ENCODE measurements at places on chromosomes 11 and 22.
A peak's percentile ranks its signal among the peaks of the same experiment; 100 is the strongest.

- no peak for DNase-seq
Observed at GRCh38 chr11:16785520-16786128, 47.2 kb downstream of the C11orf58 start.

DNA sequence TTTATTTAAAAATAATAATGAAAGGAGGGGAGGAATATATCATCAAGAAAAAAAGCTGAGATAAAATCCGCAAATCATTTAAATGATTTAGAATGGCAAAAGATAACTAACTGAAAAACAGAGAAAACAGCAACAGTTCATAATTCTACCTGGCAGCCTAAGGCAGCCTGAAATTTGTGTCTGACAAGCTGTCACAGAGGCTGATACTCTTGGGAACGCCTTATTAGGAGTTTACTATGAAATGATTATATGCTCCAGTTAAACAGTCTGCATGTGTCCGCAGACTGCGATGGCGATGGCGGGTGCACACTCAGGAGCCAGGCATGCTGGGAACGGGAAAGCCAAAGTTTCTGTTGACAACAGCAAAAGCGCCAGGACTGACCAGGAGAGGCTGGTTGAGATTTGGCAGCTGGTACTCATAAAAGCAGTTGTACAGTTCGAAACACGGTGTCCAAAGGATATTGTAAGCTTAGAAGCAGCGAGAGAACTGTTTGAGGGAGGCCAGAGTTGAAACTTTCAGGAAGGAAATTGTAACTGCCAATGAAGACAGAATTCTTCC is 172.9 kb upstream of the MPPED2 start:
- no peak for DNase-seq

- DNase-seq = peak; percentile 35
Observed at GRCh38 chr11:12506404-12506921, 129.1 kb downstream of the PARVA start.

DNA sequence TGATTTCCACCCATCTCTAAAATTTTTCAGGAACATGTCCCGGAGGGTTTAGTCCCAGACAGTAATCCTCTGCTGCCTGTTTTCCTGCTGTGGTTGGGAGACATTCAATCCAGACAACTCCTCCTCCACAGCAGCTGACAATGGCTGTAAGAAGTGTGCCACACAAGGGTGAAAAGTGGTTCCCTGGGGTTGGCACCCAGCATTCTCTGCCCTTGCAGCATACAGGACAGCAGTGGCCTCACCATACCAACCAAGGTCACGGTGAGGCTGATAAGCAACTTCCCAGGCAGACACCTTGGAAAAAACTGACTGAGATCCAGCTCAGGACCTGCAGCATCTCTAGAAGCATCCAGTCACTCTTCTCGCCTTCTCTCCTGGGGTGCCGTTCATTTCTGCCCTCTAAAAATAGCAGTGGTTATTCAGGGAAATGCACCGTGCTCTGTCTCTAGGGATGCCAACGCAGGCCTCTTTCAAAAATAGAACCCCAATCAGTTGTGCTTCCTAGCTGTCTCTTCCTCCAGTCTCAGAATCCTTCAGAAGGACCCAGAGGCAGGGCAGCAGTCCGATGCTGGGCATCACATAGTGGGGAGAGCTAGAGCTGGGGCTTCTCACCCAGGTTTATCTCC is 241.0 kb downstream of the TENM4 start:
- DNase-seq = no peak

GRCh38 chr11:1139441-1140083 is 18.2 kb upstream of the MUC5AC start:
- DNase-seq = no peak

DNA sequence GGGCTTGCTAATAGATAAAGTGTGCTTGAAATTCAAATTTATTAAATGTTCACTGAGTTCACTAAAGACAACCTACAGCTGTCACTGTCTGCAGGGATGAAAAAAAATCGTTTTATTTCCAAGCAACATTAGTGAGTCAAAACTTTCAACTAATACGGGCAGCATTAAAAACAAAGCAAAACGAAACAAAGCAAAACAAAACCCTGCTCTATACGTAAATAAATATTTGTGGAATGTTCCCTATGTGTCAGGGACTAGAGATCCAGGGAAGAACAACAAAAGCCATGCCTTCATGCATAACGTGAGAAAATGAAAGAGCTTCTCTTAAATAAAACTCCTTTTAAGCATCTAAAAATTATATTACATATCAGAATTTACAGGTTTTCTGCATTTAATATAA is 553 bp downstream of the NAALAD2 start:
- DNase-seq = no peak

GRCh38 chr11:12789596-12790215 is 115.5 kb downstream of the TEAD1 start:
- no peak for DNase-seq

- no peak for DNase-seq
Observed at GRCh38 chr11:1074244-1075221, at the start of gene MUC2. Gene MUC2, plus strand, starts transcription at chr11:1074874.

DNA sequence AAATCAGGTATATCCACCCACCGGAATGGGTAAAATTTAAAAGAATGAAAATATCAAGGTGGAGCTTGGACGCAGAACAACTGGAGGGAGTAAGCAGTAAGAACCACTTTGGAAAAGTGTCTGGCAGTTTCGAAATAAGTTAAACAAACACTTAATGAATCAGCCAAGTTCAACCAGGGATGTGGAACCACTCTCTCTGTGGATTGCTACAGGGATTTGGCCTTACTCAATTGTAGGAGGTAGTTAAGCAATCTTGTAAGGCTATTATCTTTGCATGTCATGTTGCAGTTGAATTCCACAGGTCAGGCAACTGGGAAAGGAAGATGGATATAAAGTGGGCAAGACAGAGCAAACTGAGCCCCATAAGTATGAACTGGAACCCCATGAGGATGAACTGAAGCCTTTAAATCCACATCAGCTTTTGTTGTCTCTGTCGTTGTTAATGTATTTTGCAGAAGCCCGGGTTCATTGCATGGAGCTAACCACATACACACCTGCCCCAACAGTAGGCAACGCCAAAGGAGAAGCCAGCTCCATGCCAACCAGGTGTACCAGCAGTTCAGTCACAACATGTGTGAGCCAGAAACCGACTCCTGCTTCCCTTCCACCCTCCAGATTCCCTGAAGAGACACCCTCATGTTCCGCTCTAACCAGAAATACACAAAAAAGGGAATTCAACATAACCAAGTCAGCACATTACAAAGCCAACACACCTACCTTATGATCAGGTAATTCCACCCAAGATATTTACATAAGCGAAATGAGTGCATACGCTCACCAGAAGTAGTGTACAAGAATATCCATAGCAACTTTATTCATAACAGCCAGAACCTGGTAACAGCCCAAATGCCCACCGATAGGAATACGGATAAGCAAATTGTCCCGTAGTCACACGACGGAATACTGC is 8.0 kb upstream of the SLC43A3 start:
- DNase-seq = peak; percentile 82

DNA sequence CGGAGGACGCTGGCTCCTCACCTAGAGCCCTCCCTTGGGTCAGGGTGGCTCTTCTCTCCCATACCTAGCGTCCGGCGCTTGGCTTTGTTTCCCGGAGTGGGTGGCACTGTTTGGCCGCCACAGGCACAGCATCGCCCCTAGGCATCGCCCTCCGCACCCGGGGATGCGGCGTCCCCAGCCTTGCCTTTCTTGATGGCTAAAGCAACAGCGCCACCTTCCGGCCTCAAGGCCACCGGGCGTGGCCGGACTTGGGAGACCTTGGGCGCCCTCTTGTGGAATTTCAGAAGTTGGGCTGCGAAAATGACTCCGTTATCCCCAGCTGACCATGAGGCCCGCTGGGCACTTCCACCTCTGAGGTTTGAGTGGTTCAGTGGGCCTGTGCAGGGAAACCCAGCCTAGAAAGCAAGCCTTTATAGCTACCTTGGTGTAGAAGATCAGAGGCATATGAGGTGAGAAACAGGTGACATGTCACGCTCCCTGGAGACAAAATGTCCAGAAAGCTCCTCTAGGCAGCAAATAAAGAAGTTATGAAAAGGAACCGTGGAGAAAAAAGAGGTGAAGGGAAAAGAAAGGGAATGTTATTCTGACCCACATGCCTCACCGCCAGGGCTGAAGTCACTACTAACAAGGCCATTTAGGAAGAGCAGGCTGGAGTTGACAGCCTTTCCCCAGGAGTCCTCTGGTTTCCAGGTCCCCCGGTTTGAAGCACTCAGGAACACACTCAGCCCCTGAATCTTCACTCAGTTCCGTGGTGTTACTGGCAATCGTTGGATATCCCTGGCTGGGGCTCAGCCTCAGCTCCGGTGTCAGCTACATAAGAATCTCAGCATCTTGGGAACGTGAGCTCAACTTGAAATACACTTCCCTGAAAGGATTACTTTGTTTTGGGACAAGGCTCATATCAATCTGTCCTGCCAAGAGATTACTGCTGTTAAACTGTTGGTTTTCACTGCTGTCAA is 54.1 kb downstream of the SNX19 start:
- DNase-seq = peak; percentile 67

- no peak for DNase-seq
Observed at GRCh38 chr11:35717043-35717442, 54.5 kb downstream of the TRIM44 start.

DNA sequence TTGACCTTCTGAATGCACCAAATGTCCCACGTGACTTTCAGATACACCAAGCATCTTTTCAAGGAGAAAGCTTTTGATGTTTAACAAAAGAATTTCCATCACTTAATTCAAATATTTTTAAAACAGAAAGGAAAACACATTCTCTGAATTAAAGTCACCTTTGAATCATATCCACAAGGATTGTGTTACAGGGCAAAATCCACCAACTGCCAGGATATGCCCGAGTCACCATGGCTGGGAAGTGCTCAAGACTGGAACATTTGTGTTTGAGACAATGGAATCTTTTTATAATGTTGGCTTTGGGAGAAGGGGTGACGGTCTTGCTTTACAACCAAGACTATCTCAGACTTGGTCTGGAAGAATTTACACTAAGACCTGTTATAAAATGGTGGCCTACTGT is 40.8 kb downstream of the BID start:
- DNase-seq = no peak

- DNase-seq = no peak
Observed at GRCh38 chr22:33255791-33256190, 197.6 kb upstream of the SYN3 start.

- DNase-seq = no peak
Observed at GRCh38 chr11:1237128-1237580, 14.3 kb downstream of the MUC5B start.

All from non-pigmented ciliary epithelial cell (primary cell).